ENCODE measurements at places on chromosomes 4 and X. TPM values are rescaled to one million over a fixed set of nuclear protein-coding genes. Genes with fewer than 3 reads are reported as not detected.

EREG gene
- total RNA-seq = not detected

F8A1 gene
- total RNA-seq = 12.7 TPM

DNA sequence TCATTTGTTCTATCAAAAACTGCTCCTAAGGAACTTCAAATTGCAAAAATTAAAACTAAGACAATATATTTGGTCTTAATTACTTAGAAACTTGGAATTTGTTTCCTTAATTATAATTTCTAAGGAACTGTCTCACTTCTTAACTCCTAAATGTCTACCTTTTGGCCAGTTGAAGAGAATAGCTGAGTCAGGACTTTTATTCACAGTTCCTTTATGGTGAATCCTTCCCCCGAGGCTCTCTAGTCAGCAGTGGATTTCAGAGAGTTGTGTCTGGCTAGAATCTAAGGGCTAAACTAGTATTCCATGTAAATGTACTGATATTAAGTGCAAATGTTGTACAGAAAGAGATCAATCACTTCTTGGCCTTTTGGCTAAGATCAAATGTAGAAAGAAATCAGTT lies 69.3 kb downstream of the AMMECR1 start:
- no peak for DNase-seq

GRCh38 chr4:142516686-142517526 lies 329.2 kb downstream of the INPP4B start:
- DNase-seq = no peak

GRCh38 chr4:68368691-68369131 lies 18.8 kb upstream of the YTHDC1 start:
- no peak for DNase-seq

DNA sequence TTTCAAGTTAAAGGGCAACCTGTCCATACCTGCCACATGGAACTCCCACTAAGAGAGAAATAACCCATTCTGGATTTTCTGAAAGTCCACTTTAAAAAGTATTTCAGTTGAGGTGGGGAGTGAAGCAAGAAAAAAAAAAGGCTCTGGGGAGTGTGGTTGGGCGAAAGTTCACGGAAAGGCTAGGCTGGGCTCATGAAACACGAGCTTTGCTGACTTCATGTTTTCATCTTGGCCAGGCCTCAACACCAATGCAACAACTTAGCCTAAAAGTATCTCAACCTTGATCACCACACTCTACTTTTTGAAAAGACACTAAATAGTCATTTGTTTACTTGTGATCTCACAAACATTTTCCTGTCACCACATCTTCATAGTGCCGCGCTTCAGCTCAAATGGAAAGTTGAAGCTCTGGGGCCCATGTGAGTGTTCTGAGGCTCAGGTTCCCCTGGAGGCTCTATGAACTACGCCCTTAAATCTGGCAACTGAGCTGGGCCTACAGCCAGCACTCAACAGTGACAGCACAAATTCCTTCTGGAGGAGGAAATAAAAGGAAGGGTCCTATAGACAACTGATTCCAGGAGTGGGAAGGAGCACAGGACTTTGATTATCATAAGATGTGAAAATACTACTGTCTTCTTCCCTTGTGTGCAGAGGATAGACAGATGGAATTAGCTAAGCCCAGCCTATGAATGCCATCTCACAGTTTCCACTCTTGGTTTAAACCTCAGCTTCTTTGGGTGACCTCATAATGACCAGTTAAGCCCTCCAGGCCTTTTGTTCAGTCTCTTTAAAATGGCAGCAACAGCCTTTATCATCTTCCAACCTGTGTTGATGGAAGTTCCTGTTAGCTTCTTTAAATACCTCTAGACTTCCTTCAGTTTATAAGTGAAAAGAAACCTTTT lies 5.1 kb downstream of the CD40LG start:
- no peak for DNase-seq

GRCh38 chrX:119266364-119266995 lies 30.4 kb downstream of the PGRMC1 start:
- DNase-seq = peak; percentile 15

- no peak for DNase-seq
Measured at GRCh38 chr4:56235725-56236124, 151.6 kb downstream of the AASDH start.

DNA sequence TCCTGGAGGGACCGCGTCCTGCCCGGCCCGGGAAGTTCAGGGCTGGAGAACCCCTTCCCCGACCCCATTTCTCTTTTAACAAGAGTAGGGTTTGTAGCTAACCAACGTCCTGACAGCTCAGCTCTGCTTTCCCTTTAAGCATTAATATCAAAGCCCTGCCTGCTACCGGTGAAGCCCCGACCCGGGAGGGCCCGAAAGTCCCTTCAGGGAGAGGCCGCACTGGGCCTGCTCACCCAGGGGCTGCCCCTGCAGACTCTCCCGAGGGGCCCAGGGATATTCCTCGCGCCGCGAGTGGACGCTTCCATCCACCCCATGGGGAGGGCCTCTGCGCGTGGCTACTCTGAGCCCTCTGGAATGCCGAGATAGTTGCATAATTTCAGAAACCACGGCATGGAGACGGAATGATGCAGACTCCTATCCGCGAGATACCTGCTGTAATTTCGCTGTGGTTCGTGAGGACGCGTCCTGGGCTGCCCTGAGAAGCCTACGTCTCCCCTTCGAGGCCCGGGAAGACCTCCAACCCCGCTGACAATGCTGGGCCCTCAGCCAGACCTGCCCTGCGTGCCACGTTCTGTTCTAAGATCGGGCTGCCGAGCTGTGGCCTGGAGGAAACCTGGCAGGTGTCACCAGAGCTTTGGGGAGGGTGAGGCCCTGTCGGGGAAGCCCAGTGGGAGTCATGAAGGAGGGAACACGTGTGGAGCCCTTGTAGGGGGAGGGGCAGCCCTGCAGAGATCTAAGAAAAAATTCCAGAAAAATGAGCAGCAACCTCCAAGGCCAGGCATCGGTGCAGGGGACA lies 999 bp upstream of the CTBP1 start:
- DNase-seq = no peak

GRCh38 chr4:128768373-128768996 lies 41.0 kb upstream of the JADE1 start:
- DNase-seq = no peak

DNA sequence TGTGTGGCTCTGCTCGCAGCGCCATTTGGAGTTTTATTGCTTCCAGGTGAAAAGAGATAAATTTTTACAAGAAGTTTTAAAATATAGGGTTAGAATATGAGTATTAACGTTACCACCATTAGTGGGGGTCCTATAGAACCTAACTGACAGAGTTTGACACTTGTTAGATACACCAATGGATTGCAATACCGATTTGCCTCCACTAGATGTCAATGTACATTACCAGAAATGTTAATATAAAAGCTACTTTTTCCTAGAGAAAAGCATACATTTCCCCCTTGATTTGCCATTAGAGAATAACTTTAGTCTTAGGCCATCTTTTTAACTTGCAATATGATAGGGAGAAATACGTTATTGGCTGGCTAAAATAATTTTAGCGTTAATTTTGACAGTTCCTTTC lies 108.4 kb downstream of the LINC00632 start:
- DNase-seq = peak; percentile 5

GRCh38 chrX:43973249-43974099 lies at the start of gene NDP:
NDP (minus strand) TSS chrX:43973390; CDS start chrX:43958645, 14,745 bp downstream.
- no peak for DNase-seq

GRCh38 chr4:75723163-75724065 lies 963 bp upstream of the USO1 start:
- no peak for DNase-seq

GRCh38 chr4:175657571-175657970 lies 154.5 kb downstream of the GPM6A start:
- DNase-seq = no peak

DNA sequence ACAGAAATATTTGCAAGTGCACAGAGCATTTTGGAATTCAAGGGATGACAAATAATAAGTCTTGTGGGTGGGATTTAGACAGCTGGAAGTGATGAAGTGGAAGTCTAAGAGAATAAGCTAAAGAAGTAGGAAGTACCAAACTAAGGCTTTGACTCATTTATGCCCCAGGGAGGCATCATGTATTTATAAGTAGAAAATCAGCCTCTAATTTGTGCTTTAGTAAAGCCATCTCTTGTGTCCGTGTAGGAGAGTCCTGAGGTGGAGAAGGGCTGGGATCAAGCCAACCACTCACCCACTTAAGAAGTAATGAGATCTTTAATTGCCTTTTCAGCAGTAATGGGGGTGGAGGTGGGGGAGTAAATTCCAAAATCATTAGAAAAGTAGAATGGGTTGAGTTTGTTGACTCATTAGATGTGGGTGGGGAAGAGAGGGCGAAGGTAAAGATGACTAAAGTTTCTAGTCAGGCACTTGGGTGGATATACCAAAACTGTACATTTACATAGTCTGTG lies 356.7 kb downstream of the STIM2 start:
- no peak for DNase-seq

- no peak for DNase-seq
Measured at GRCh38 chr4:183950536-183950935, 45.4 kb downstream of the STOX2 start.

DNA sequence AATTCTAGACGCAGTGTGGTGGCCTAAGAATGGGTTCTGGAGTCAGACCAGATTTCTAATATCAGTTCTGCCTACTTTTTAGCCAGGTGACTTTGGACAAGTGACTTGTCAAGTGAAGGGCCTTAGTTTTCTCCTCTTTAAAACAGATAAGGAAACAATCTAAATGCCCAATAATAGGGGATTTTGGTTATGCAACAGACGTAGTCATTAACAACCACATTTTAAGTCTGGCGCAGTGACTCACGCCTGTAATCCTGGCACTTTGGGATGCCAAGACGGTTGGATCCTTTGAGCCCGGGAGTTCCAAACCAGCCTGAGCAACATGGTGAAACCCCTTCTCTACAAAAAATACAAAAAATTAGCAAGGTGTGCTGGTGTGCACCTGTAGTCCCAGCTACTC lies 2.1 kb upstream of the ZMYM3 start:
- no peak for DNase-seq

DNA sequence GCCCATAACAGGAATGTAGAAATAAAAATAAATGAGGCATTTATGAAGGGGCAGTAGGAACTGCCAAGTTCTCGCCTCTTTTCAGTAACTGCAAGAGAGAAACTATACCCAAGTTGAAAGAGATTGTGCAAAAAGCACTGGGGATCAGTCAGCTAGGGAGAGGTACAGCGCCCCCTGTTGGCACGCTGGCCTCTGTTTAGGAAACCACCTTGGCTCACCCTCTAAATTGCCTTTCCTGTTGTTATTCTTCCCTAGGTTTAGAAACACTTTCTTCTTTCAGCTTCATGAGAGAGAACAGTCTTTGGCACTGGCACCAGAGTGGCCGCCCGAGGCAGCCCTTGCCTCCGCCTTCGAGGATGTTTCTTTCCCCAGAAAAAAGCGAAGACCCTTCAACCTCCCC lies 348.5 kb downstream of the MID1IP1 start:
- peak; percentile 61 for DNase-seq

SYP gene
- 10.8 TPM for total RNA-seq

PRSS48 gene
- not detected for total RNA-seq

GRCh38 chr4:53208753-53209152 lies 157.1 kb downstream of the SCFD2 start:
- DNase-seq = no peak

DNA sequence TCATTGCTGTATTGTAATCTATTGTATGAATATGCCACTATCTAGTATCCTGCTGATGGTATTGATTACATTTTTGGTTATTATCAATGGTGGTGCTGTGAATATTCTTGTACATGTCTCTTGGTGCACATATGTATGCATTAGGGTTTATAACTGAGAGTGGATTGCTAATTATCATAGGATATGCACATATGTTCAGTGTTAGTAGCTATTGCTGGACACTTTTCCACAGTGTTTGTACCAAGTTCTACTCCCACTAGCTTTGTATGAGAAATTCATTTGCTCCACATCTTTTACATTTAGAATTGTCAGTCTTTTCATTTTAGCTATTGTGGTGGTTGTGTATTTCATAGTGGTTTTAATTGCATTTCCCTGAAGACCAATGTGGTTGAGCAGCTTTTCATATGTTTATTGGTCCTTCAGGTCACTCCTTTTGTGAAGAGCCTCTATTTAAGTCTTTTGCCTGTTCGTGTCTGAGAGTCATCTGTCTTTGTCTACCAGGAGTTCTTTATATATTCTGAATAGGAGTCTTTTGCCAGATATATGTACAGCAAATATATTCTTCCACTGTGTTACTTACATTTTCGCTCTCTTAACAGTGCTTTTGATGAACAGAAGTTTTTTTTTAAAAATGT lies 87.1 kb downstream of the TBC1D19 start:
- DNase-seq = no peak

- DNase-seq = no peak
Measured at GRCh38 chr4:184599492-184600135, 49.6 kb downstream of the CASP3 start.

- no peak for DNase-seq
Measured at GRCh38 chr4:65311120-65311519, 359.2 kb downstream of the EPHA5 start.

DNA sequence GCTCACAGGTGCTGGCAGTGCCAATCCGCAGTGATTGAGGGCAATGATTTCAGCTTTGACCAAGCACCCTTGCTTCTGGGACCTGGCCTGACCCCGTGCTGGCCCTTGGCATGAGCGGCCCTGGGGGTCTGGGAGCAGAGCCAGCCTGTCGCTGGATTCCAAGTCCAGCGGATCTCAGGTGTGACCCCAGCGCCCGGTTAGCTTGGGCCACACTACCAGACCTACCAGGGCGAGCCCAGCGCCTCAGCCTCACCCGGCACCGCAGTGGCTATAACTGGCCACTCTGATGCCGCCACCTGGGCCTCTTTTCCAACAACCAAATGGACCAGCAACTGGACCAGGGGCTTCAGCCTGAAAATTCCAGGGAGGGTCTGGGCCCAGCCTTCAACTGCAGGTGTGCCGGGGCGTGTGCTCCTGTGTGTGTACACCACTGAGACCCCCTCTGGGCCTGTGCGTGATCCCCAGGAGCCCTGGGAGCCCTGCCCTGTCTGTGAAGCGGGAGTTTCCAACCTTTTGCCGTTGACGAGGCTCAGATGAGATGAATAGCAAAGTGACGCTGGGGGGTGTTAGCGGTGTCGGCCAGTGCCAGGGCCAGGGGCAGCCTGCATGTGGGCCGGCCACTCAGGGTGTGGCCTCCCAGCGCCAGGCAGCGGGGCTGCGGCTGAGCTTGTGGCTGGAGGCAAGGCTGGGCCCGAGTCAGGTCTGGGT lies 658 bp downstream of the SH3TC1 start:
- no peak for DNase-seq

FDCSP gene
- total RNA-seq = not detected

DNA sequence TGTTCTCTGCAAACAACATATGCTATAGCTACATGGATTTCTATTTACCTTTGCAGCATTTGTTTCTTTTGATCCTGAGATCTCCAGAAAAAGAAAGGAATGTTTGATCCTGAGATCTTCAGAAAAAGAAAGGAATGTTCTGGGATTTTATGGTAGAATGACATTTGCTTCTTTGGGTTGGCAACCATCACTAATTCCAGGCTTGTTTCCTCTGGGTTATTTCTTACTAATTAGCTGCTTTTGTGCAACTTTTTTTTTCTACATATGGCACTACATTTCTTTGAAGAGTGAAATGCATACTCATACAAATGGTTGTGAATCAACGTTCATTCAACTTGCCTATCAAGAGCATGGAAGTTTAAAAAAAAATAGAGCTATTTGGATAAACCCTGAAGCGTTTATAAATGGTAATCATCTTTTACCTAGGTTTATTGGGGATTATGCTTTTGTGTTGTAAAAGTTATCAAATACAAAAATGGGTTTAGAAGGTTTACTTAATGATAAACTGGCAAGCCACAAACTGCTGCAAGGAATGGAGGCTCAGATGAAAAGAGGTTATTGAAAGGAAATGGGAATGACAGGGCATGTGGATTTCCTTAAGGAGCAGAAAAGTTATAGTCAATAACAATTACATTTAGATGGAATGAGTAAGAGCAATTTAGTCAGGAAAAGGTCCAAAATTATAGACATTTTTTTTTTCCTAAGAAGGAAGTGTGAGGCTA lies 95.6 kb upstream of the PCDH18 start:
- DNase-seq = no peak

GRCh38 chr4:71609167-71609566 lies 174.7 kb downstream of the GC start:
- DNase-seq = no peak

All from neural crest cell (in vitro differentiated cells).